ENCODE measurements at places on chromosomes 4 and X. TPM values are rescaled to one million over a fixed set of nuclear protein-coding genes. Genes with fewer than 3 reads are reported as not detected.

NDUFC1 gene
- polyA plus RNA-seq: 143 TPM

MAPK10 gene
- 0.58 TPM for polyA plus RNA-seq

GRSF1 gene
- 85.2 TPM for polyA plus RNA-seq

ADH1A gene
- polyA plus RNA-seq: not detected

All from psoas muscle (tissue), 8 donors.